ENCODE measurements at places on chromosomes 5 and 9. TPM values are rescaled to one million over a fixed set of nuclear protein-coding genes. Genes with fewer than 3 reads are reported as not detected.
A peak's percentile ranks its signal among the peaks of the same experiment; 100 is the strongest.

GRCh38 chr5:149924486-149924885 is 20.1 kb downstream of the PDE6A start:
- H3K27ac ChIP-seq, result no peak overlapping the region
- H3K27me3 ChIP-seq, result no peaks in the 10 kb centered on the region
- no peaks in the 10 kb centered on the region for H3K36me3 ChIP-seq
- H3K4me1 ChIP-seq, result no peaks in the 10 kb centered on the region
- no peak overlapping the region for H3K4me3 ChIP-seq
- DNase-seq, result no peak

- H3K27me3 ChIP-seq, result no peaks in the 10 kb centered on the region
- H3K27ac ChIP-seq, result no peak overlapping the region
- H3K36me3 ChIP-seq, result no peaks in the 10 kb centered on the region
- H3K4me1 ChIP-seq, result peaks cover 9% of the 10 kb centered on the region
- H3K4me3 ChIP-seq, result no peak overlapping the region
- no peak for DNase-seq
Measured at GRCh38 chr9:122192914-122193525, 33.3 kb downstream of the MORN5 start.

DNA sequence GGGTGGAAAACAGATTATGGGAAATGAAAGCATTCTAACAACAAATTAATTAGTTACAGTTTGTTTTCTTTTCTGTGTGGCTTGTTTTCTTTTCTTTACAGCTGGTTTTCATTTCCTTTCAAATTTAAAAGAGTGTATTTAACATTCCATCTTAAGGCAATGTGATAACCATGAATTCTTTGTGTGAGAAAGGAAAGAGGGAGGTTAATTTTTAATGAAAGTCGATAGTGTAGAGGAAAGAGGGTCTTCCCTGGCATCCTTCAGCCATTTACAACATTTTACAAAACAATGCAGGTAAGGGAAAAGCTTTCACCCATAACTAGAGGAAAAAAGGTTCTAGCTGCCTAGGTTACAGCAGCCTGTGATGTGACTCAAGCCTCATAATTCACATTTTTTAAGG is 43.9 kb upstream of the IL33 start:
- H3K4me1 ChIP-seq, result no peaks in the 10 kb centered on the region
- no peak overlapping the region for H3K27ac ChIP-seq
- H3K36me3 ChIP-seq, result no peaks in the 10 kb centered on the region
- H3K4me3 ChIP-seq, result no peak overlapping the region

Gene PKN3
- total RNA-seq, result 1.6 TPM

Gene UAP1L1
- total RNA-seq, result 24.6 TPM

DNA sequence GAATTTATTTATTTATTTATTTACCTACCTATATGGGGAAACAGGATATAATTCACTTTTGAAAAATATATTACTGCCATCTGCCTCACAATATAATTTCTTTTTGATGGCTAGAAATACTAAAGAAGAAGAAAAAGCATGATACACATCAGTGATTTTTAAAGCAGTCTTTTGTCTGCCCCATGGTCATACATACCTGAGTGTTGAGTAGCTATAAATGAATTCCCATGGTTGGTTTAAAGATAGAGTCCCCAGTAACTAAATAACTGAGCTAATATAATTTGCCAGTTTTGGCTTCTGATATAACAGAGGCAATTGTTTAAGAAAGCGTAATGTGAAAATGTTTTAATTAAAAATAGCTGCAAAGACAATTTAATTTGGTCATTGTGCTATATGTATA is 447.8 kb downstream of the PDE4D start:
- H3K4me1 ChIP-seq, result no peaks in the 10 kb centered on the region
- H3K27me3 ChIP-seq, result no peaks in the 10 kb centered on the region
- no peak for DNase-seq
- H3K27ac ChIP-seq, result no peak overlapping the region
- no peaks in the 10 kb centered on the region for H3K36me3 ChIP-seq
- H3K4me3 ChIP-seq, result no peak overlapping the region

DNA sequence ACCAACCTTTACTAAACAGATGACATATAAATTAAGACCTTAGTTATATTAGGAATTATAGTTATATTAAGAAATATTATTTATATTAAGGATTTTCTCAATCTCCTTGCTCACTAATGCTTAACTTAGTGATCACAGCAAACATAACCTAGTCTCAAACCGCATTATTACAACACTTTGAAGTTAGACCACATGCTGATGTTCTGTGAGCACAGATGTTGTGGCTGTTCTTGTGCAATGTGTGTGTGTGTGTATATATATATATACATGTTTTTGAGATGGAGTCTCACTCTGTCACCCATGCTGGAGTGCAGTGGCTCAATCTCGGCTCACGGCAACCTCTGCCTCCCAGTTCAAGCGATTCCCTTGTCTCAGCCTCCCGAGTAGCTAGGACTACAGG is 20.5 kb downstream of the ELP1 start:
- no peak overlapping the region for H3K4me3 ChIP-seq
- no peaks in the 10 kb centered on the region for H3K4me1 ChIP-seq
- H3K27me3 ChIP-seq, result no peaks in the 10 kb centered on the region
- no peak for DNase-seq

Gene GALT
- 50.1 TPM for total RNA-seq

DNA sequence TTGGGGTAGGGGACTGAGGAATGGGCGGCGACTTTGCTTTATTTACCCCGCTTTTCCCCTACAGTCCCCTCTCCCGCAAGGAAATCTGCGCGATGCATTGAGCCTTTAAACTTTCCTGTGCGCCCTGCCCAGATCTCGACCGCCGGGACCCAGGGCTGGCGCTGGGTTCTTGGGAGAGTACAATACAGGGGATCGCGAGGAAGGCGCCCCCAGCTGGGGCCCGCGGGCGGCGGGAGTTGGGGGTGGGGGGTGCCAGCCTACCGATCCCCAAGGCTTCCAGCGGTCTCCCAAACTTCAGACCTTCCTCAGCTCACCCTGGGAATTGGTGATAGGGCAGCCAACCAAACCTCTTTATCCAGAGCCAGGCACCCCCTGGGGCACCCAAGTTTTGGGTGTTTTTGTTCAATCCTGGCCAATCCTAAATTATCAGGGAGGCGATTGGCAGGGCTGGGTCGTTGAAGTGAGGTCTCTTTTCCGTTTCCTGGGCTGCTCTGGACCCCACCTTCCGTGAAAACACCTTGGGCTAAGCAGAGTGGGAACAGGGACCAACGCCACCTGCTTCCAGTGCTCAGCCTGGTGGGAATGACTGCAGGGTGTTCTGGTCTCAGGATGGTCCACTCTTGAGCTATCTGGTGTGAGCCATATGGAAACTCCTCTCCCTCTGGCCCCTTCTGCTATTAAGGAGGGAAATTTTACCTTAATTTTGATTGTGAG is 51.4 kb upstream of the DAB2IP start:
- DNase-seq, result no peak
- H3K4me3 ChIP-seq, result peak overlapping the region; percentile 63
- no peaks in the 10 kb centered on the region for H3K36me3 ChIP-seq

DNA sequence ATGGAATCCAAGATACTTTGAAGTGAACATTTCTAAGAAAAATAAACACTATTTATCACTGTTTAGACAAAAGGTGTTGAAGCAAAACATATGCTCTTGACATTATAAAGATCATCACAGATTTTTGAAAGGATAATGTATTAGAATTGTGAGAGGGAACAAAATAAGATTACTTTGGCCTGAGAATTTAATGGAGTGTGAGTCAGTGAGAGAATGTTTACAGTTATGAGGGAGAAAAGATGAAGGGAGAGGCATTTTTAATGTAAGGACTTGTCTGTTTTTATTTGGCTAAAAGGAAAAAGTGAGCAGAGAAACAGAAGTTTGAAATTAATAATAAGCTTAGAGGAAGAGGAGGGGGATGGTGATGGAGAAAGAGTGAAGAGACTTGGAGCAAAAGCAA is 1010.1 kb downstream of the EFNA5 start:
- DNase-seq, result no peak
- no peaks in the 10 kb centered on the region for H3K4me1 ChIP-seq
- H3K27me3 ChIP-seq, result no peaks in the 10 kb centered on the region
- H3K4me3 ChIP-seq, result no peak overlapping the region
- H3K27ac ChIP-seq, result no peak overlapping the region

GRCh38 chr5:56434986-56435385 is 201.9 kb upstream of the ANKRD55 start:
- DNase-seq, result no peak
- H3K36me3 ChIP-seq, result no peaks in the 10 kb centered on the region
- H3K4me1 ChIP-seq, result peaks cover 16% of the 10 kb centered on the region

GRCh38 chr9:92332577-92333281 is 7.0 kb downstream of the CENPP start:
- DNase-seq, result no peak
- no peak overlapping the region for H3K27ac ChIP-seq
- H3K27me3 ChIP-seq, result no peaks in the 10 kb centered on the region
- no peaks in the 10 kb centered on the region for H3K4me1 ChIP-seq

Gene SUSD3
- total RNA-seq, result 2.2 TPM

DNA sequence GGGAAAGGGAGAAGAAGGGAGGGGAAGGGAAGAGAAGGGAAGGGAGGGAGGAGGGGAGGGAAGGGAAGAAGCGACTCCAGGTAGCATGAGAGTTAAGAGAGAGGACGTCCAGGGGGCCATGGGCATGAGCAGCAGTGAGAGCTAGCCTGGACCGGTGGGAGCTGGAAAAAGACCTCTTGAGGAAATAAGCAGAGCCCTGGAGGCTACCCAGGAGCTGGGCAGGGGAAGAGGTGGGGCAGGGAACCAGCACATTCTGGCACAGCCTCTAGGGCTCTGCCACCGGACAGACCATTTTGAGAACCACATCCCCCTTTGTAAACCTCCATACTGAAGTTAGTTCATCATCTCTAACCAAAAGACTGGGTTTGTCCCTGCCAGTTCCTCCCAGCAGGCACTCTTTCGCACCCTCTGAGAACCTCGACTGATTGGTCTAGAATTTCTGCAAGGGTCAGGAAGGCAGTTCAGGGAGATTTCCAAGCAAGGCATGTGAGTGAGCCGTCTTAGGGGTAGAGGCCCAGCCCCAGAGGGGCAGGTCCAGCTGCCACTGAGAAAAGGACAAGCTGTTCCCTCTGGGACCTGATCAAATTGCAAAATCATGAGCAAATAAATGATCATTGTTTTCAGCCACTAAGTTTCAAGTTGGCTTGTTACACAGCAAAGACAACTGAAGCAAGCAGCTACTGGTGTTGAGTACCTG is 11.6 kb downstream of the NAIF1 start:
- H3K4me3 ChIP-seq, result no peak overlapping the region
- no peak for DNase-seq
- H3K4me1 ChIP-seq, result peaks cover 6% of the 10 kb centered on the region
- no peak overlapping the region for H3K27ac ChIP-seq

- H3K4me3 ChIP-seq, result no peak overlapping the region
- H3K4me1 ChIP-seq, result peaks cover 52% of the 10 kb centered on the region
- no peaks in the 10 kb centered on the region for H3K27me3 ChIP-seq
Measured at GRCh38 chr9:131733541-131734061, 6.3 kb downstream of the RAPGEF1 start.

Gene ENG
- 0.53 TPM for total RNA-seq

Gene ZFP2
- 0.35 TPM for total RNA-seq

Gene RANBP17
- total RNA-seq, result 31.8 TPM

DNA sequence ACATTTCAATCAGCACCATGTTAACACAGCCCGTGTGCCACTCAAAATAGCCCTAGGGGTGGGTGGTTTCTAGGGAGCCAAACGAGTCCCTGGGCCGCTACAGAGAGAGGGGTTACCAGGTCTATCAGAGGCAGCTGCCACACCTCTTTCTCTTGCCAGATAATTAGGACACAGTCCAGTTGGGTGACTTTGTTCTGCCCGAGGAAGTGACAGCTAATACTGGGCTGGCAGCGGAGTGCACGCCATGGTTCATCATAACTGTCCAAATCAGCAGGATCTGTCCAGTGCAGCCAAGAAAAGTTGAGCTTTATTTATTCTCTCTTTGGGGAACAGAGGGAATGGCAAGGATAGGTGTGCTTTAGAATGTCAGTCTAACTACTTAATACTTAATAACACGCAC is 583.8 kb downstream of the BRINP1 start:
- no peak overlapping the region for H3K27ac ChIP-seq
- no peaks in the 10 kb centered on the region for H3K4me1 ChIP-seq
- no peak overlapping the region for H3K4me3 ChIP-seq
- H3K27me3 ChIP-seq, result no peaks in the 10 kb centered on the region
- no peaks in the 10 kb centered on the region for H3K36me3 ChIP-seq

Gene KCNN2
- not detected for total RNA-seq

Gene MELK
- total RNA-seq, result 59.6 TPM

DNA sequence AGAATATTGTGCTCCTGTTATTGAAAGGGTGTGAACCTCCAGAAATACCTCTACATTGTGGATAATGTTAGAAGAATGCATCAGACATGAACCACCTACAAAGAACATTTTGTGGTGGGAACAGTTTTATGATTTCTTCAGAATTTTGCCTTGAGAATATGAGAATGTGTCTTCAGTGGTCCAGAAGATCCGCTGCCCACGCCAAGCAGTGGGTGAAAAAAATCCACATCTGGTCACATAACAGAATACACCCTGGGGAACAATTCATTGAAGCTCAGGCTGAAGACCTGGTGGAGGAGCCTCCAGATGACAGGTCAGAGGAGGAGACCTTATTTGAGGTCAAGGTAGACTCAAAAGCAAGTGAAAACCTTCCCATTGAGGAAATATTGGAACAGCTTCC is 69.1 kb downstream of the DEPDC1B start:
- no peak for DNase-seq
- no peak overlapping the region for H3K27ac ChIP-seq
- H3K27me3 ChIP-seq, result no peaks in the 10 kb centered on the region
- no peak overlapping the region for H3K4me3 ChIP-seq
- H3K4me1 ChIP-seq, result no peaks in the 10 kb centered on the region

Gene FOXD4L4
- 0.26 TPM for total RNA-seq

DNA sequence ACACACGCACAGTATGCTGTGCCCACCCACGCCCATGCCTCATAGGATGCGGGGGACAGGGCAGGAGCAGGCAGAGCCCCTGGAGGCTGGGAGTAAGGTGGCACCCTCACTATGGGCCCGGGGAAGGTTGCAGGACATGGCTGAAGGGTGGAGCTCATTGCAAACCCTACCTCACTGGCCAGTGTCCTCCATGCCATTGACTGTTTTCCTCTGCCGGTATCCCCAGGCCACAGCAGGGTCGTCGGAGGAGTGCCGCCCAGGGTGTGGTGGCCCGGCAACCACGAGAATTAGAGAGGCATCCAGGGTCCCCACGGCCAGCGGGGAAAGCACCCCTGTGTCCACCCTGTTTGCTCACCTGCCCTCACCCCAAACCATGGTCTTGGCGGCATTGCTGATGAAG is 59.7 kb upstream of the FCN2 start:
- no peaks in the 10 kb centered on the region for H3K4me1 ChIP-seq
- no peak for DNase-seq
- H3K27me3 ChIP-seq, result no peaks in the 10 kb centered on the region
- no peak overlapping the region for H3K27ac ChIP-seq
- H3K4me3 ChIP-seq, result no peak overlapping the region
- no peaks in the 10 kb centered on the region for H3K36me3 ChIP-seq

DNA sequence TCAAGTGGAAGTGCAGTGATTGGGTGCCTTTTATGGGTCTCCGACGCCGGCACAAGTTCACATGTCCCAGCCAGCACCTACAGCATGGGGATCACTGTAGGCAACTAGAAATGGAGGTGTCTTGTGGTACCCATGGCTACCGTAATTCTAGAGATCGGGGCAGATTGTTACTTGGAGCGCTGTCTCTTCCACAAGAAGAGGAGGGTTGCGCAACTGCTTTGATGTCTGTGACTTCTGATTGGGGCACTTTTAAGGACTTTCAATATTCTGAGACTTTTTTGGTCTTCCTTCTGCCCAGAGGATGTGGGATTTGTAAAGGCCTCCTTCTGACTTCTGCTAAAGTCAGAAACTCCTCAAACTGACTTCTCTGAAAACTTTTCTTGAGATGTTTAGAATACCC is 41.9 kb downstream of the GLRX start:
- no peak for DNase-seq
- H3K36me3 ChIP-seq, result no peaks in the 10 kb centered on the region
- H3K27me3 ChIP-seq, result no peaks in the 10 kb centered on the region
- no peak overlapping the region for H3K4me3 ChIP-seq
- H3K4me1 ChIP-seq, result no peaks in the 10 kb centered on the region
- H3K27ac ChIP-seq, result no peak overlapping the region
